ENCODE measurements at places on chromosomes 1 and 21.

DNA sequence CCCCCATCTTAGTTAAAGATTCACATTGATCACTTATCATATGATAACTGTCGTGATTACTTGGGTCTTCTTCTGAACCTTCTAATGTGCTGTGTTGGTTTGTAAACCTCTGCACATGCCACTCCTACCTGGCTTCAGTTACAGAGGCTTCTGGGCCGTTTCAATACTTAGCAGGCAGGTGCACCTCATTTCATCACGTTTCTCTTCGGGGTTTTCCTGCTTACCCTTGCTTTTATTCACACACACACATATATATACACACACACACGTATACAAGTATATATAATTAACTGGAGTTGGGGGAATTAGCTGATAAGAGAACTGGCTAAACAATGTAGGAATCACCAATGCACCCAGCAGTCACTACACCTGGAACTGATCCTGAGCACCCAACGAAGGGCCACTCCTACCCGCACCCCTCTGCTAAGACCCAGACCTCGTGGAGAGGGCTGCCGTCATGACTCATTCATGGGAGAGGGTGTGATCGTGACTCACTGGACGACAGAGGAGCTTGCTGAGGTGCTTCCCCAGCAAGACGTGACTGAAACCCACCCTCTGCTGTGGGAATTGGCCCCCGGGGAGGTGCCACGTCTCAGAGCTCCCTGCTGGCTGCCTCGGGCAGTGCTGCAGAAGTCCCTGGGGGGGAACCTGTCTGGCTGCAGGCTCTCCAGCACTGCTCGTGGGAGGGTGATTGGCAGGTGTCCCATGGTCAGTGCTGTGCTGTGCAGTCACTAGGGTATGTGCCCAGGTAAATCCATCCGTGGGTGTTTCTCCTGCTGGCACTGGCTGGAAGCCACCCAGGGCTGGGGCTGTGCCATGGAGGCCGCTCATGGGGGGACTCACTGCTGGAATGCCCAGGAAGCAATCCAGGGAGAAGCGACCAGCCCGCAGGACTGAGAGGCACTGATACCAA lies 166.6 kb downstream of the DYRK1A start:
- DNase-seq, result no peak

DNA sequence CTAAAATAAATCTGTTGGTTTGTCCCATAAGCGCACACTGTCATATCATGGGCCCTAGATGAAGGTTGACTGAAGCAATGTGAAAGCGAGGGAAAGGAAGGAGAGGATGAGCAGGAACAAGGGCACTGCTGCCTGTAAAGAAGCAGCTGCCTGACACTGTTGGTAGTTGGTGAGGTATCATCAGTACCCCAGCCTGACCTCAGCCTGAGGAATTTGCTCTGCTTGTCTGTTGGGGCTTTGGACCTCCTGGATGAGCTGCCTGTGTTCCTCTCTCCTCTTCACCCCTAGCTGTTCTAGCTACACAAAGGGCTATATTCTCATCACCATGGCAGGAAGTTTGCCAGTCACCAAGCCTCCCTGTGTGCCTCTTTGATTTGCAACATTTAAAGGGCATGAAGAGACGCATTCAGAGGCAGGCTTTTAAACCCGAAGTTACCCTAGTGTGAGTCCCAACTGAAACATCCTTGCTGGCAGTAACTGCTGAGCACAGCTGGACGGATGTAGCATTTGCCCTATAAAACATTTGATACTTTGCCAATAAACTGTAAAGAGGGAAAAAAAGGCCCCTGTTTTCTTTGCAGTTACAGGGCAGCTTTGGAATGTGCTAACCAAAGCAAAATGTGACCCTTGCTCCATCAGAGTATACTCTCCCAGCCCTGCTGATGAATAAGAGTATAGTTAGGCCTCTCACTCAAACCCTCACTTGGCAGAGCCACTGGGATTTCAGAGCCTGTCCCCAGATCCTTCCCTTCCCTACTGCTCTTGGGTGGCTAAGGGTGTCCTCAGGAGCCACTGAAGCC lies 22.2 kb upstream of the SPATA6 start:
- DNase-seq, result no peak

- DNase-seq, result no peak
Observed at GRCh38 chr1:15137809-15138208, 15.7 kb upstream of the TMEM51 start.

GRCh38 chr1:228370941-228371740 lies 35.5 kb downstream of the TRIM11 start:
- DNase-seq, result no peak
